Heart left ventricle (tissue), 16 donors: ENCODE measurements at places on chromosomes 7 and 10. TPM values are rescaled to one million over a fixed set of nuclear protein-coding genes. Genes with fewer than 3 reads are reported as not detected.

WASHC2C gene
- polyA plus RNA-seq: 15.3 TPM

ADCYAP1R1 gene
- polyA plus RNA-seq: 0.69 TPM

KCNH2 gene
- 154 TPM for polyA plus RNA-seq

IL2RA gene
- polyA plus RNA-seq: 0.11 TPM

CYP3A7 gene
- polyA plus RNA-seq: not detected

LEP gene
- polyA plus RNA-seq: 0.34 TPM

HOXA4 gene
- 0.50 TPM for polyA plus RNA-seq

RELN gene
- polyA plus RNA-seq: 1.7 TPM

FEZF1 gene
- polyA plus RNA-seq: not detected

AKR1C4 gene
- not detected for polyA plus RNA-seq

CD36 gene
- 289 TPM for polyA plus RNA-seq

PNLIPRP2 gene
- 0.04 TPM for polyA plus RNA-seq

GRCh38 chr7:20224025-20224424, 6.8 kb upstream of the MACC1 start:
- no peaks in the 10 kb centered on the region for H3K4me1 ChIP-seq
- H3K36me3 ChIP-seq: no peaks in the 10 kb centered on the region
- no peaks in the 10 kb centered on the region for H3K27me3 ChIP-seq

DNA sequence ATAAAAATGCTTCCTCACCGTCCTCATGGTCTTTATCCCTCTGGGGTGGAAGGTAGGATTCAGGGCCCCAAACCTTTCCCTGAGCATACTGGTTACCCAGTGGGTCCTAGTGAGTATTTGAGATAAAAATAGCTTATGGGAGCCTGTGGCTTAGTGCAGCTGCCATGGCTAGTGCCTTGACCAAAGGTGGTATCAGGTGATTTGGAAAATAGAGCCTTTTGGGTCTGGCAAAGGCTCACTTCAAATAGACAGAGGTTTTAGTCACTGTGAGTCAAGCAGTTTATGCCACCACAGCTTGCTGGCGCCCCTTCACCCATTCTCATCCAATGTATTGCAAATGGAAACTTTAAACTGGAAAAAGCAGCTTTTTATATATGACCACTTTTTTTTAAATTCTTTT, 30.4 kb downstream of the PLAU start:
- H3K27me3 ChIP-seq: no peaks in the 10 kb centered on the region
- H3K4me3 ChIP-seq: no peak overlapping the region
- no peak for DNase-seq
- H3K4me1 ChIP-seq: peaks cover 27% of the 10 kb centered on the region

GRCh38 chr7:115678086-115678982, 352.2 kb downstream of the TFEC start:
- H3K27me3 ChIP-seq: no peaks in the 10 kb centered on the region
- H3K4me1 ChIP-seq: no peaks in the 10 kb centered on the region
- H3K4me3 ChIP-seq: no peak overlapping the region
- H3K27ac ChIP-seq: no peak overlapping the region
- H3K36me3 ChIP-seq: no peaks in the 10 kb centered on the region
- DNase-seq: no peak

DNA sequence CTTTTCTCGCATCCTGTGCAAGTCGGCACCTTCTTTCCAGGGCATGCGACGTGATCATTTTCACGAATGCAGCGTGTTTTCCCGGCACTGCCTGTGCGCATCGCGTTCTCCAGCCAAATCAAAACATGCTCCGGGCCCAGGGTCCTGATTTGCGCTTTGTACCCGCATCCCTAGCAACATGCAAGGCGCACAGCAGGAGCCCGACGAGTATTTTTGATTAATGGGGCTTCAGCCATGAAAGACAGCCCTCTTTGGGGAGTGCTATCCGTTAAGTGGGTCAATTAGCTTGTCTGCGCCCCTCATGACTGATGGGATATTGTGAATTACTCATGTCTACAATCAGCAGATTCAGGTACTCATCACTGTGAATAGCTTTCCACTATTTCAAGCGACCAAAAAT, 243.3 kb upstream of the RNF32 start:
- H3K27ac ChIP-seq: no peak overlapping the region
- no peak overlapping the region for H3K4me3 ChIP-seq
- H3K36me3 ChIP-seq: no peaks in the 10 kb centered on the region

GRCh38 chr10:72754275-72755032, 62.5 kb downstream of the MCU start:
- DNase-seq: no peak
- H3K4me1 ChIP-seq: peaks cover 11% of the 10 kb centered on the region
- no peaks in the 10 kb centered on the region for H3K36me3 ChIP-seq

GRCh38 chr7:139602143-139602722, 78.7 kb downstream of the CLEC2L start:
- peaks cover 97% of the 10 kb centered on the region for H3K36me3 ChIP-seq
- DNase-seq: no peak
- no peaks in the 10 kb centered on the region for H3K27me3 ChIP-seq
- no peak overlapping the region for H3K4me3 ChIP-seq
- H3K27ac ChIP-seq: no peak overlapping the region

- H3K4me3 ChIP-seq: no peak overlapping the region
- no peak for DNase-seq
- H3K36me3 ChIP-seq: no peaks in the 10 kb centered on the region
- H3K4me1 ChIP-seq: peaks cover 11% of the 10 kb centered on the region
- peaks cover 99% of the 10 kb centered on the region for H3K27me3 ChIP-seq
Measured at GRCh38 chr7:97015756-97016380, 8.8 kb downstream of the DLX5 start.

DNA sequence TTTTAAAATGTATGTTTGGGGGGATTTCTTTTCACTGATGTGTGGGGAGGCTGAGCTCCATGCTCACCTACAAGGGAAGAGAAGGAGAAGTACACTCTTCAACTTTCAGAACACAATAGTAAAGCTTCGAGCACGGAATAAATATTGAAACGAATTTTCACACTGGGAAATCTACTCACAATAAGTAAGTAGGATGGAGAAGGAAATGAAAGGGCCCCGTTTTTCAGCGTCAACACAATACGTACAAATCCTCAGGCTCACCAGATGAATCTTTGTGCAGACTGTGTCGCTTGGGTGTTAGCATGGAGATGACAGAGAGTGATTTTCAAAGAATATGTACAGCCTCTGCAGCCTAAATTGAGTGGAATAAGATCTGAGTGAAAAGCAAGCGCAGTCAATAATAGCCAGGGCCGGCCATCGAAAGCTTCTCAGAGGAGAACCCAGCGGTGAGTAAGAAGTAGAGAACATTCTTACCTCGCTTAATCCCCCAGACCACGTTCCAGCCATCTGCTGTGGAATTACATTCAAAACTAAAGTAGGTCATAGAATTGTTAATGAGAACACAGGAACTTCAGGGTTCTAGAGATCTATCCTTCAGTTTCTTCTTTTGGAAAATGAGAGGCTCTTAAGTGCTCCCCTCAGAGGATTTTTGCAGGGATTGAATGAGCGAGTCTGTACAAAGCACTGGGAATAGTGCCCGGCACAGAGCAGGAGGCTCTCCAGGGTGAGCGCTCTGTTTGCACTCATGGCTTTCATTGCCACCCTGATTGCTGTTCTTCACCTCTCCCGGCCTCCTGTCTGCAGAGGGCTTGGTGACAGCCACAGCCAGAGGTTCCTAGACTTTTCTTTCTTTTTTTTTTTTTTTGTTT, 292.8 kb downstream of the SFMBT2 start:
- DNase-seq: no peak
- no peak overlapping the region for H3K4me3 ChIP-seq
- H3K27me3 ChIP-seq: no peaks in the 10 kb centered on the region
- H3K27ac ChIP-seq: no peak overlapping the region
- no peaks in the 10 kb centered on the region for H3K36me3 ChIP-seq
- no peaks in the 10 kb centered on the region for H3K4me1 ChIP-seq

DNA sequence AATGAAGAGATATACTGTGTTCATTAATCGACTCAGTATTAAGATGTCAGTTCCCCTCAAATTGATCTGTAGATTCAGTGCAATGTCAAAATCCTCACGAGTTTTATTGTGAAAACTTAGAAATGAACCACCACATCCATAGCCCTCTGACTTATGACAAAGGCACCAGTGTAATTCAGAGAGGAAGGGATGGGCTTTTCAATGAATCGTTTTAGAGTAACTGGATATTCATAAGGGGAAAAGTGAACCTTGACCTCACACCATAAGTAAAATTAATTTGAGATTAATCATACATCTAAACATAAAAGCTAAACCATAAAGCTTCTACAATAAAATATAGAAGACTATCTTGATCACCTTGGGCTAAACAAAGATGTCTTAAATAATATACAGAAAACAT, 128.1 kb downstream of the ELFN1 start:
- no peaks in the 10 kb centered on the region for H3K4me1 ChIP-seq
- H3K27ac ChIP-seq: no peak overlapping the region
- H3K36me3 ChIP-seq: no peaks in the 10 kb centered on the region
- no peak for DNase-seq

GRCh38 chr7:94128072-94128471, 123.9 kb upstream of the BET1 start:
- H3K27ac ChIP-seq: no peak overlapping the region
- no peaks in the 10 kb centered on the region for H3K36me3 ChIP-seq
- H3K4me1 ChIP-seq: no peaks in the 10 kb centered on the region
- DNase-seq: no peak
- no peaks in the 10 kb centered on the region for H3K27me3 ChIP-seq

DNA sequence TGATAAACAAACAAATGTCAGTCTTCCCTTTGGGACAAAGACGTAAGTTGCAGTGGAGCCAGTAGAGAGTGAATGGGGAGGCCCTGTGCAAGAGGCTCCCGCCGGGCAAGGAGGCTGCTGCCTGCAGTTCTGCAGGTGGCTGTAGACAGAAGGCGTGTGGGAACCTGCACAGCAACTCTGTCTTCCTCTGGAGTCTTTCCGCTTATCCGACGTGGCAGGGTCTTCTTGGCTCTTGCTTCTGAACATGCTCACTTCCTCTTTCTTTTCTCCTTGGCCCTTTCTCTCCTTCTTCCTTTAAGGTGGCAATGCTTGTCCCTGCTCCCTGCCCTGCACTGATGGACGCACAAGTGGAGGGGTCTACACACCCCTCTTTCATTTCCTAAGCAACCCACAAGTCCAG, 122.5 kb downstream of the HIPK2 start:
- H3K36me3 ChIP-seq: no peaks in the 10 kb centered on the region
- peak overlapping the region; percentile 60 for H3K27ac ChIP-seq
- no peak overlapping the region for H3K4me3 ChIP-seq
- no peaks in the 10 kb centered on the region for H3K27me3 ChIP-seq
- peaks cover 75% of the 10 kb centered on the region for H3K4me1 ChIP-seq
- DNase-seq: no peak

GRCh38 chr10:112404617-112405016, 30.7 kb downstream of the ACSL5 start:
- DNase-seq: no peak
- H3K4me1 ChIP-seq: no peaks in the 10 kb centered on the region
- H3K27me3 ChIP-seq: no peaks in the 10 kb centered on the region
- H3K27ac ChIP-seq: no peak overlapping the region
- H3K36me3 ChIP-seq: peaks cover 46% of the 10 kb centered on the region

DNA sequence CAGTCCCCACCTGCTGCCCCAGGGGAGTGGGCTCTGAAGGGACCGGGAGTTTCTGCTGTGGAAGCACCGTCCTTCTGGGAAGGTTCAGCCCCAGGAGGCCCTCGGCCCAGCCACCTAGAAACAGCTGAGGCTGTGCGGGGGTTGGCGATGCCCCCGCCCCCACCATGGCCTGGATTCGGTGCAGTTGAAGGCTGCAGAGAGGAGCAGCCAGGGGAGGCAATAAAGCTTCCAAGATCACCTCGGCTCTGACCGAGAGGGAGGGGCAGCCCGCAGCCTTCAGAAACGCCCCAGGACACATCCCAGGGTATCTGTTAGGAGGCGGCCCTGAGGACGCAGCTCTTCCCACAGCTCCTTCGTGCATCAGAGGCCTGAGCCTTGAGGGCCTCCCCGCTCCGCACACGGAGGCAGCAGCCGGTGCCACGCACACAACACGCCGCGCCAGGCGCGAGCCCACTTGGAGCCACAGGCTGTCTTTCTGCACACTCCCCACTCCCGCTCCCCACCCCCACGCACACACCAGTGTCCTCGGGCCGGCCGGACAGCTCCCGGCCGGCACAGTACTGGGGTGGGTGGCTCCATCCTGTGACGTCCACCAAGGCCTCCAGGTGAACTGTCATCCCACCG, 1.6 kb downstream of the KNDC1 start:
- H3K4me3 ChIP-seq: no peak overlapping the region
- H3K27ac ChIP-seq: no peak overlapping the region
- peaks cover 10% of the 10 kb centered on the region for H3K4me1 ChIP-seq
- DNase-seq: no peak
- H3K36me3 ChIP-seq: no peaks in the 10 kb centered on the region
- H3K27me3 ChIP-seq: peaks cover 50% of the 10 kb centered on the region

DNA sequence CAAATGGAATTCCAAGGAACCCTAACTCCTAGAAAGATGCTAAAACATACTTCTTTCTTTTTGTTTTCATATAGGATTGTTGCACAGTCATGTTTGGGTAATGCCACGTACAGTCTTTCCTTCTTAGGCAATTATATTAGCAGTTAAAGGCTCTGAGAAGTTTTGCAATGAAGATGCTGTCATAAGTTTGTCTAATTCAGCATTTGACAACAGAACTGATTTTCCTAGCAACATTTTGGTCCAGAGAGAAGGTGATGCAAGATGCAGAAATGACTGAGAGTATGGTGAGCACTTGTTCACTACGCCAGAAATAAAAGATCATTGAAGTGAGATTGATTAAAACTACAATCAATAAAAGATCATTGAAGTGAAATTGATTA, 184.0 kb upstream of the PLXNA4 start:
- H3K27ac ChIP-seq: no peak overlapping the region
- no peaks in the 10 kb centered on the region for H3K4me1 ChIP-seq
- no peak overlapping the region for H3K4me3 ChIP-seq
- DNase-seq: no peak
- H3K36me3 ChIP-seq: no peaks in the 10 kb centered on the region

- H3K36me3 ChIP-seq: no peaks in the 10 kb centered on the region
- no peaks in the 10 kb centered on the region for H3K4me1 ChIP-seq
- H3K27me3 ChIP-seq: no peaks in the 10 kb centered on the region
Measured at GRCh38 chr7:85750454-85750949, 563.6 kb upstream of the SEMA3D start.

- no peak for DNase-seq
- H3K4me1 ChIP-seq: peaks cover 4% of the 10 kb centered on the region
- peaks cover 21% of the 10 kb centered on the region for H3K36me3 ChIP-seq
- H3K27me3 ChIP-seq: no peaks in the 10 kb centered on the region
- no peak overlapping the region for H3K27ac ChIP-seq
Measured at GRCh38 chr7:137919987-137920386, 73.2 kb upstream of the DGKI start.

- no peaks in the 10 kb centered on the region for H3K36me3 ChIP-seq
- no peaks in the 10 kb centered on the region for H3K27me3 ChIP-seq
- no peak overlapping the region for H3K27ac ChIP-seq
- no peak for DNase-seq
- H3K4me3 ChIP-seq: no peak overlapping the region
- H3K4me1 ChIP-seq: no peaks in the 10 kb centered on the region
Measured at GRCh38 chr10:17472481-17473227, 18.3 kb upstream of the ST8SIA6 start.

DNA sequence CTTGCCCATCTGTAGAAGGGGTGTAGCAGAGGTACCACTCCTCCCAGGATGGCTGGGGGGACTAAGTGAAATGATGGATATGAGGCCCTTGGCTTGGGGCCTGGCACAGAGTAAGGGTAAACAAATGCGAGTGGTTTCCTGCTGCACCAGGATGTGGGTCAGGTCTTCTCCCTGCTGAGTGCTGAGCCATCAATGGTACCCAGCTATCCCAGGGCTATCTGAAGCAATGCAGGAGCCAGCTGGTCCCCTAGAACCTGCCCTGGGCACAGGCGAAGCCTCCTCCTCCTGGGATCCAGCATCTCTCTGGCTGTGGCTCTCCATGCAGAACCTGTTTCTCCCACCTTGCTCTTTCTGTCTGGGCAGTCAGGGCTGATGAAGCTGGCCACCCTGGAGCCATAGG, 20.9 kb upstream of the GOLGA7B start:
- H3K4me1 ChIP-seq: no peaks in the 10 kb centered on the region
- no peak overlapping the region for H3K4me3 ChIP-seq
- H3K27me3 ChIP-seq: no peaks in the 10 kb centered on the region
- H3K27ac ChIP-seq: no peak overlapping the region
